ENCODE measurements at places on chromosomes 2 and 18.

DNA sequence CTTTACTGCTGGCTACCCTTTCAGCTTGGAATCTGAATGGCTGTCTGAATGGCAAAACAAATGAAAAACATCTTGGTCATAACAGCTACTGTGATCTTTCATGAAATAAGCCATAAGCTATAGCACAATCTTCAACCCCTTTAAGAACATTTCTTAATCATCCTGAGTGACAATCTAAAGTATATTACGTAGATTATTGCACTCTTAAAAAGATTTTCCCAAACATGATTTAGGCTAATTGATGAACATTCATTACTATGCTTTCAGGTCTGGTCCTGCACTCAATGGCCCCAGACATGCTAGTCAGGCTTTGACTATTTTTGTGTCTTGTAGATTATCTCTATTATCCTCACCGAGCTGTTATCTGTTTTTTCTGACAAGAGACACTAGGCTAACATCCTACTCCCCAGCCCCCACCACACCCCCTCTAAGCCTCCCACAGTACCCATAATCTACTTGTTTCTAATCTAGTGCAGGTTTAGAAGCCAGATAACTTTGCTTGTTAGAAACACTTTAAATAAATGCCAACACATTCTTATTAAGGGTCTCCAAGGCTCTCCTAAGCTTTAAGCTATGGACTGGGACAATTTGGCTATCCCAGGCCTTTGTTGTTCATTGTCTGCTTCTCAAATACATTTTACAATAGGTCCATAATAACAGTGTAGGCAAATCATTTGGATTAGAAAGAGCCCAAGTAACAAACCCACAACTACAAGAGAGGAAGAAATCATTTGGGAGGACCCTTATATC is 4.2 kb downstream of the SMAD2 start:
- no peak for DNase-seq

GRCh38 chr2:109009920-109010610 is 21.0 kb upstream of the EDAR start:
- no peak for DNase-seq

GRCh38 chr2:3864943-3865865 is 161.8 kb downstream of the DCDC2C start:
- no peak for DNase-seq

GRCh38 chr2:209512971-209513370 is 89.1 kb downstream of the MAP2 start:
- DNase-seq = no peak

DNA sequence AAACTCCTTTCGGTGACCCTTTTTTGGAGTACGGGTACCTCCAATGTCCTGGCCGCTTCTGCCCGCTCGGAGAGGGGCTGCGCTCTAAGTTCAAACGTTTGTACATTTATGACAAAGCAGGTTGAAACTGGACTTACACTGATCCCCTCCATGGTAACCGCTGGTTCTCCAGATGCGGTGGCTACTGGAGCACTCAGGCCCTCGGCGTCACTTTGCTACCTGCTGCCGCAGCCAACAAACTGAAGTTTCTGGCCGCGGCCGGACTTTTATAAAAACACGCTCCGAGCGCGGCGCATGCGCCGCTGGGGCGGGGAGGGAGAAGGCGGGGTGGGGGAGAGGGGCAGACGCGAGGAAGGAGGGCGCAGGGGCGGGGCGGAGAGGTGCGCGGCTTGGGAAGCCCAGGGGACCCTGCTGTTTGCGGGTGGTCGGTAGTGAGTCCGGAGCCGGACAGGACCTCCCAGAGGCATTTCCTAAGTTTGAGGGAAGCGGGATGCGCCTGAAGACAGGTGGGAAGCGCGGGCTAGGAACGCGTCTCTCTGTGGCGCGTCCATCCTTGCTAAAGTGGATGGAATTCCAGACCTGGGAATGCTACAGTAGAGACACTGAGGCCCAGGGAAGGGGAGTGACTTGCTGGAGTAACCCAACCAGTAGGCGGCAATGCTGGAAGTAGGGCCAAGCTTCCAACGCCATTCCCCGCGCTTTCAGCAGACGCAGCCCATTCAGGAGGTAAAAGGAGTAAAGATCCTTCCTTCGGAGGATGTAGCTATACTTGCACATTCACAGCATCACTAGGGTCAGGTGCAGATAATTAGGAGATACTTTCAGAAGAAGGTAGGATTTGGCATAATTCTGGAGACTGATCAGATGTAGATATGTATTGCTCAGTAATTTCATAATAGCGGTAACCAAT is at the start of gene CXCR4:
CXCR4 (minus strand) TSS at position 241 of the 910 bp plus-strand sequence; CDS start at position 152, 89 bp downstream.
- DNase-seq = peak; percentile 92

- no peak for DNase-seq
Measured at GRCh38 chr2:124027182-124027581, 2.1 kb downstream of the CNTNAP5 start.

DNA sequence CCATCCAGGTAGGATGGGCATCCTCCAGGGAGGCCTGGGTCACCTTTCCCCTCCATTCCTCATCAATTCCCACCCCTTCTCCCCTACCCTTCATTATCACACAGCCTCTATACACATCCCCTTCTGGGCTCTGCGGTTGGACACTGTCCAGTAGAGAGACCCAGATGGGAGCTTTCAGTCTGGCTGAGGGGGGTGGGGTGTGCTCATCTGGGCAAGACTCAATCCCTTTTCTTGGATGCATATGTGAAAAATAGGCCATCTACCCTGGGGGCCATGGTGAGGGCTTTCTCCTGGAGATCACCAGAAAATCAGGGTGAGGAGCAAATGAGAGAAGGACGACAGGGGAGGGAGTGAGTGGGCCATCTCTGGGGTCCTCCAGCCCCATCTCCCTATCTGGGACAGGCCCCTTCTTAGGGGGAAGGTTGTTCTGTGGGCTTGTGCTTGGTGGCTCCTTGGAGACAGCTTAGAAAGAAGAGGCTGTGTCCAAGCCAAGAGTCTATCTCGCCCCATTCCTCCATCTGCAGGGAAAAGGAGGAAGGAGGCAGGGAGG is 160.1 kb downstream of the DYSF start:
- no peak for DNase-seq

Measured in stimulated activated CD8-positive, alpha-beta memory T cell treated with anti-CD3 and anti-CD28 coated beads, Interleukin-4, amount 100 ng/mL, for 1 hour (primary cell).